ENCODE measurements at places on chromosomes 1 and 21. TPM values are rescaled to one million over a fixed set of nuclear protein-coding genes. Genes with fewer than 3 reads are reported as not detected.

- DNase-seq, result no peak
These were observed 73.2 kb upstream of the JAK1 start for GRCh38 chr1:65039508-65039907.

DNA sequence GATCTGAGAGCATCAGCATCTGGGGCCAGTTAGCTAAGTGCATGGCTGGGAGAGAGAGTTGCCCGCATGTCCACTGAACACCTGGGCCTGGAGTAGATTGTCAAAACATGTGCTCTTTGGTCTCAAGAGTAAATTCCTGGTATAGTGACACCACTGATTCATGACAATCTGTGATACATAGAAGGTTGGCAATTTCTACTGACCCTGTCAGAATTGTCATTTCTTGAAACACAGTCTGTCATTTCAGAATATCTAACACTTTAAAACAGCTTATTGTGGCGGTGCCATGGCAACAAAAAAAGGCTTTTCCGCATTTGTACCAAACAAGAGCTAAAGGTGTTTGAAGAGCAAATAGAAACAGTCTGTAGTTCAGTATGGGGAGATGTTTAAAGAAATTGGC lies 186.4 kb upstream of the FAM78B start:
- no peak for DNase-seq

GRCh38 chr21:29481081-29481480 lies 182.4 kb downstream of the BACH1 start:
- DNase-seq, result no peak

TSPEAR gene
- total RNA-seq, result 0.08 TPM

GRCh38 chr1:88763649-88764406 lies 79.8 kb downstream of the PKN2 start:
- no peak for DNase-seq

TLCD4 gene
- 6.0 TPM for total RNA-seq

DNA sequence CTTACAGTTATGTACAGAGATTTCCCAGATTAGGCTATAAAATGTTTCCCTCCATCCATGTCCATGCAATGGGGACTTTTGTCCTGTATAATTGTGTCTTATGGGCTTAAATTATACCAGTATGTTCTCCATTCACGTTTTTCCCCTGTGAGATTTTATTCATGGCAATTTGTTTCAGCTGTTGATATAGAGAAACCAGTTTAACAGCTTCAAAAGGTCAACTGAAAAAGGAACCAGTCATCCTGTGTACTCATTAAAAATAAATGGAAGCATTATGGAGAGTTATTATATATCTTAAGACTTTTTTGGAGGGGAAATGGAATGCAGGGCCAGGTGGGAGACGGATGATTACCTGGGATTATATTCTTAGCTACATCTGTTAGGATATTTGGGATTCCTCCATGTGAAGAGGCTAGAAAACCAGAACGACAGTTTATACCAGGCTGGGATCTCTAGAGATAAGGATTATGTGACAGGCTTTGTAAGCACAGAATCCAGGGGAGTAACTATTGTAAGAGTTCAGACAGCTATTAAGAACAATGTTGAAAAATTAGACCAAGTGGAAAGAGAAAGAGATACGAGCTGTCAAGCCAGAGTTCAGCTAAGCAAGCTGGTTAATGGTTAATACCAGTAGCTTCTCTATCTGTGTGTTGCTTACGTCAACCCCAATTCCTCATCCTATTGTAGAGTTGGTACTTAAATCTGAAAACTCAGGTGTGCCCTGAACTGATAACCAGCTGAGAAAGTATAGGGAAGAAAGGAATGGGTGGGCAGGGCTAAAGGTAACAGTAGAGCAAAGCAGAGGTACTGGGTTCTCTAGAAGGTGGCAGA lies 12.4 kb upstream of the ZNF697 start:
- DNase-seq, result no peak

AMY1C gene
- total RNA-seq, result not detected

AGTRAP gene
- total RNA-seq, result 74.0 TPM

DNA sequence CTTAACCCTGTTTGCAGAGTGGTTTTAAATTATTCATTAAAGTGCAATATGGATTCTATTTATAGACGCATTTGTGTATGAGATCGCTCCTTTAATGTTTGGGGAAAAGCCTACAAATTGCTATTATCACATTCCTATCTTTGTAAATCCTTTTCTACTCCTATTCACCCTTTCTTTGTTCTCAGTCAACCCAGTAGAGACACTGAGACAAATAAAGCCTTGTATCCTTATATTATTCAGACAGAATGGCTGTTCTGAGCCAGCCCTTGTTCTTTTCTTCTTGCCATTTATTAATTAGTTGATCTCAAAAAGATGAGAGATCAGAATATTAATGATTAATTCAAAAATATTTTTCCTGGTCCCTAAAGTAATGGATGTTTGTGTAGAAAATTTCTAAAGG lies 8.4 kb downstream of the PCBP3 start:
- no peak for DNase-seq

GRCh38 chr1:192564099-192564498 lies 11.5 kb upstream of the RGS1 start:
- no peak for DNase-seq

GRCh38 chr1:46044116-46044515 lies 88.3 kb downstream of the PIK3R3 start:
- DNase-seq, result no peak

GRCh38 chr1:212055333-212055732 lies 19.8 kb downstream of the DTL start:
- DNase-seq, result no peak

- DNase-seq, result no peak
These were observed 11.2 kb upstream of the KCNQ4 start for GRCh38 chr1:40772146-40772955.

DNA sequence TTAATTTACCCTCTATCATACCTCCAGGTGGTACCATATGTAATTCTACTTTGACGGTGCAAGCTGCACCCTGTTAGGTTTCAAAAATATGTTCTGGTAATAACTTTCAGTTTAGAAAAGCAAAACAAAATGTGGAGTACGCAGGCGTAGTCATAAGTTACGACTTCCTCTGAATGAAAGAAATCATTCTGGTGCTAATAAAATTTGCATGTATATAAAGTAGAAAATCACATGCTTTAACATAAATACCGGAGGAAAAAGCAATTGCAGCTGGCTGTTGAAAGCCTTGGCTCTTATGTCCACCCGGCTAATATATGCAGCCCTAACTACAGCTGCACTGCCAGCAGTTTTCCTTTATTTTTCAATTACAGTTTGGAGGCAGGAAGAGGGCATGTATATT lies 65.2 kb upstream of the TMPRSS15 start:
- no peak for DNase-seq

GRCh38 chr1:98323906-98324358 lies 337.6 kb upstream of the SNX7 start:
- DNase-seq, result peak; percentile 97

DNA sequence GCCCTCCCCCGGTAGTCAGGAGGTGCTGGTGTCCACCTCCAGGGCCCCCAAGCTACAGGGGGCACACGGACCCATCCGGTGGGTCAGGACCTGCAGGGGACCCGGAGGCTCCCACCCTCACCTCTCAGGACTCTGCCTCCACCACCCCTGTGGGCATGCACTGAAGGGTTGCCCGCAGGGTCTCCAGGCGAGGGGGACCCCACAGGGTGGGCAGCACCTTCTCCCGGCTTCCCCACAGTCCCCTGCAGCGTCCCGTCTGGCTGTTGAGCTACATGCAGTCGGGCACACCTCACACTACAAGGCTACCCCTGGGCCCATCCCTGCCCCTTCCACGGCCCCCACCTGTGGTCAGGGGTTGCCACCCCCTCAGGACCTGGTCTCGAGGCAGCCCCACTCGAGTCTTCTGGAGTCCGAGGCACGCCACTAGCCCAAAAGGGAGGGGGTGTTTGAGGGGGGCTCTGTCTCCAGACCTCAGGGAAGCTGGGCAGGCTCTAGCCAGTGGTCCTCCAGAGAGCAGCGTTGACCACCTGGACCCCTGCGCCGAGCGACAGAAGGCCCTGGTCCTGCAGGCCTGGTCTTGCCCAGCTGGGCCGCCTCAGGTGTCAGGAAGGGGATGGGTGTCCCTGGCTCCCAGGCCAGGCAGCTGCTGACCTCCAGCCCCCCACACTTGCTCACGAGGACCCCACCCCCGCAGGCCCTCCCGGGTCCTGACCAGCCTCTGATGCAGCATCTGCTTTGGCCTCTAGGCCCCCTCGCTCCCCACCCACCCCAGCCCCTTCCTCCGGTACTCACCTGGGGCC lies 9.6 kb downstream of the PARS2 start:
- DNase-seq, result no peak

GRCh38 chr1:180974236-180974635 lies 48.4 kb downstream of the STX6 start:
- DNase-seq, result no peak

- no peak for DNase-seq
These were observed 28.9 kb upstream of the CD5L start for GRCh38 chr1:157870490-157870889.

DNA sequence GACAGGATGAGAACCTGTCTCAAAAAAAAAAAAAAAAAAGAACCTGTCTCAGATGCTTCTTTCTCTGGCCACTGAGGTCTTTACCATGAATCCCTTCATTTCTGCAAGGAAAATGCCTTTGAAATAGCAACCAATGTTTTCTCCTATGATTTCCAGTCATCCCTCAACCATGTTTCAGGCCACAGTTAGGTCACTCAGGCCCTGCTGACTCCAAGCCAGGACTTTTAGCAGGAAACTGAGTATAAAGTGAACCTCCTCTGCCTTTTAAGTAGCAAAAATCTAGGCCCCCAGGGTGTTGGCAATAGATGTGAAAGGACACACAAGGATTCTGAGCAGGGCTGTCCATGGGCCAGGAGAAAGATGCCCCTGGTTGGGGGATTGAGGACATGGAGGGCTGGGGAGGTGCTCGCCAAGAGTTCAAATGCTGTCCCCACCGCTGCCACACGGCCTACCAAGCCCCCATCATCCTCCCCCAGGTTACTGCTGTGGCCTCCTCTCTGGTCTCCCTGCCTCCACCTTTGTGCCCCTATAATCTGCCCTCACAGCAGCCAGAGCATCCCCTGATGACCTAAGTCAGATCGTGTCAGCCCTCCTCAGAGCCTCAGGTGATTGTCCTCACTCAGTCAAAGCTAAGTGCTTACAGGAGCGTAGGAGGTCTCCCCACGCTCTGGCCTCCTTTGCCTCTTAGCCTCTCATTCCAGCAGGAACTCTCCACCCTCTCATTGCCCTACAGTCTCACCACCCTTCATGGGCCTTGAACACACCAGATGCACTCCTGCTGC lies 54.6 kb downstream of the MATN1 start:
- DNase-seq, result no peak

DNA sequence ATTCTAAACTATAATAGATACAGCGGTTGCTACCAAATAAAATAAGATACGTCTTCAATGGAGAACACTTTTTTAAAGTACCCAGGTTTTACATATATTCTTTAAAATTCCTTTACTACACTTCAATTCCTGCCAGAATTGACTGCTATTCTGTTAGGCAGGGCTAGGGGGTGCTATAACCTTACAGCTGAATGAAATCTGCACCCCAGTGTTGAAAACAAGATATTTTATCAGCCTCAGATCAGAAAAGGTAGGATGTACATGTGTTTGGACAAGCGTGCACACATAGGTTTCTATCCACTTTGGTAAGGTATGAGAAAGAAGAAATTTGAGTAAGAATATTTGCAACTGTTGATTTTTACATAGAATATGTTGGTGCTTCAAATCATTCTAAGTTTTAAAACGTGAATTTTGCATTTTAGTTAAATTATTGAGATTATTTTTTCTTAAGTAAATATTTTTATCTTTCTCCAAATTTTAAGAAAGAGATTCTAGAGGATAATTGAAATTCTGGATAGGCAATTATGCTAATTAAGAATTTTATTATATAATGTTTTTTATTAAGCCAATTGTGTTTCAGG lies 490.8 kb upstream of the ADGRL4 start:
- peak; percentile 14 for DNase-seq

All from H4 (cell line).